ENCODE measurements at places on chromosomes 2 and 18.

GRCh38 chr2:73285159-73285739, 971 bp upstream of the FBXO41 start:
- peak; percentile 7 for DNase-seq

GRCh38 chr2:44909831-44910230, 31.7 kb upstream of the SIX3 start:
- no peak for DNase-seq

DNA sequence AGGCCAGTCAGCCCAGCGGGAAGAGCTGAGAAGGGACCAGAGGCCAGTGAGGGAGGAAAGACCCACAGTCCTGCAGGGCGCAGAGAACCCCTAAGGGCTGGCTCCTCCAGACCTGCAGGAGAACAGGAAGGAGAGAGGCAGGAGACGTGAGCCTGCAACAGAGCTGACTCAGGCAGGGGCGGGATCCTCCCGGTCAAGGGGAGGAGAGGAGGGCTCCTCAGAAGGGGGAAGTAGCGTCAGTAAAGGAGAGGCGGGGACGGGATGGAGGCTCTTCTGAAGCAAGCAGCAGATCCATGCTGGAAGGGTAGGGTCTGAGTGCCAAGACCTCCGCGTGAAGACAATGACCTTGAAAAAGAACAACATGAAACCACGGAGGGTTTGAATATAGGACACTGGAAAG, 50.8 kb downstream of the TRABD2A start:
- no peak for DNase-seq

DNA sequence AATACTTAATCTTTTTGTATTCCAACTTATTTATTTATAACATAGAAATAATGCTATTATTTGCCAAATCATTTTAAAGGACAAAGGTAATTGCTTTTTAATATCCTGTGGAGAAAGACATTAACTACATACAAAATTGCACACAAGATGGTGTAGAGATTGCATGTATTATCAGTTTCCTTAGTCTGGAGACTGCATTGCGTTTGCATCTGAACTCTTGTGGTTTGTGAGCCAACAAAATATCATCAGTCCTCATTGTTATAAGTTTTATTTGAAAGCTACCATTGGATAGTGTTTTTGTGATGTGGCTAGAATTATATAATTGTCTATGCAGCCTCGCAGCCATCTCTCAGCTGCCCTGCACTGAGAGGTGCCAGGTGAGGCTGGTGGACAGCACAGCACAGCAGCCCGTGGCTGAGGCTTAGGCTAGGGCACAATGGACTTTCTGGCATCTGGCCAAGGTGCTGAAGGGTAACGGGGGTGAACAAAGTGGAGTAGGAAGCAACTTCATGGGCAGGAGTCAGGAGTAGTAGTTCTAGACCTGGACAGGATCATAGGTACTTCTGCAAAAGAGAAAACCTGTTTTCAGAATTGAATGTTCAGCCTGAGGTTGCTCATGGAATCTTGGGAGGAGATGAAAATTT, 15.1 kb downstream of the RASGRP3 start:
- DNase-seq, result no peak

- DNase-seq, result peak; percentile 24
Observed at GRCh38 chr2:105072039-105072438, 34.2 kb downstream of the MRPS9 start.

DNA sequence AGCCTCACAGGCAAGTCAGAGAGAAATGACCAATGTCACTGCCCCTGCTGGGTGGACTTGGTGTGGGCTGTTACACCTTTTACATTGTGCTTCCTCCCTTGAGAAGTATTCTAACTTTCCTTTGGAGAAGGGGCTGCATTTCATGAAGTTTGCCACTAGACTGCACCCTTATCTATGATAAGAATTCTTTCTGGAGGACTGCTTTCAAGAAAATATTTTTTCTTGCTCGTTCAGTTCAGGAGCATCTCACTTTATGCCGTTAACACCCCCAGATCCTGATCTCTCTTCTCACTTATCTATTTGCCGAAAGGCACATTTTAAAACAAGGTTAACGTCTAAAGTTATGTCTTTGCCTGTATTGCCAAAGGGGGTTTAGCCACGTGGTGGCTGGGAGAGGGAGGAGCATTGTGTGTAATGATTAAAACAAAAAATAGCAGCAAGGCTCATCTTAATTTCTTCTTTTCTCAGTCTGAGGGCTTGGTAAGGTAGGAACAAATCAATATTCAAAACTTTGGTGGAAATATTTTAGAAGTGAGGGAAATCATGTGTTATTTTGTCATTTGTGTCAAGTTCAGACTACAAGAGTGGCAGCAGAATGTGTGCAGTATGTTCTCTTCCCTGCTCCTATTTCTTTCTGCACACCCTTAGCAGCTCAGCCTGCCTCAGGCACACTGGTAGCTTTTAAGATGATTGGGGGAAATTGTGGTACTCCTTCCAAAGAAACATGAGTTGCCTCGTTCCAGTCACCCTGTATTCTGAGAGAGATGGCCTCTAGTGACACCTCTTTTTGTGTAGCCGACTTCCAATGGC, 1.6 kb upstream of the IGFBP5 start:
- no peak for DNase-seq

GRCh38 chr18:44759925-44760342, 79.2 kb downstream of the SETBP1 start:
- no peak for DNase-seq

DNA sequence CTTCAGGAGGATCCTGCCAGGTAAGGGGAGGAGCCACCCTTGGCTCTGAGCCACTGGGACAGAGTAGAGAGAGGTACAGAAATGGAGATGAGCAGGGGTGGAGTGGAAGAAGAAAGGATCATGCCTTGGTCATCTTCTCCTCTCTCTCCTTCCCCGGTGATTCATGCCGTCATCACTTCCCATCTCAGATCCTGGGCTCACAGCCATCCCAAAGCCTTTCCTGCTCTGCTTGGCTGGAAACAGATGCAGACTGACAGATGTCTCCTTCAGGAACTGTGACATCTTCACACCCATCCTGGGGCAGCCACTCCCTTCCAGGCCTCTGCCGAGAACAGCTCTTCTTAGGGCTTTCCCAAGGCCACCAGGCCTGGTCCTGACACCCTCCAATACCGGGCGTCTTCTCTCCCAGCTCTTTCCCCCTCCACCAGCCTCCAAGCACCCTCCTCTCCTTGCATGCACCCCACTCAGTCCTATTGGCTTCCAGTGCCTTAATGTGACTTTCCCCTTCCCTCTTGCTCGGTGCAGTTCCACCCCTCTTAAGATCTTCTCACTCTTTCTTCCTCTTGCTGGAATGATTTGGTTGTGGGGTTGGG, 58.3 kb upstream of the TNP1 start:
- no peak for DNase-seq

DNA sequence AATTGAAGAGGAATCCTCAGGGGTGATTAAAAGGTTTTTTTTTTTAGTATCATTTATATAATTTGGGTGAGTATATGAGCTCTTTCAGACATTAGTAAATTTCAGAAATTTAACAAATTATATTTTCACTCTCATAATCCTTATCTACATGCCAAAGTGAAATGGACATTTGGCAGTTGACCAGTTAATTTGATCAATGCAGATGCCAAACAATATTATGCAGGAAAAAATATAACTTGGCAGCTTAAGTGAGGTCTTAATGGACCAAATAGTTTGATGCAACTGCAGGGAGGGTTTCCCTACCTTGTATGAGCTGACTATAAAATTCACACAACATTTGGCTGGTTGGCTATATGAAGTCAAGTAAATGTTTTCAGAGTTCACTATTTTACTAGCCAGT, 185.2 kb downstream of the CCDC102B start:
- DNase-seq, result no peak

DNA sequence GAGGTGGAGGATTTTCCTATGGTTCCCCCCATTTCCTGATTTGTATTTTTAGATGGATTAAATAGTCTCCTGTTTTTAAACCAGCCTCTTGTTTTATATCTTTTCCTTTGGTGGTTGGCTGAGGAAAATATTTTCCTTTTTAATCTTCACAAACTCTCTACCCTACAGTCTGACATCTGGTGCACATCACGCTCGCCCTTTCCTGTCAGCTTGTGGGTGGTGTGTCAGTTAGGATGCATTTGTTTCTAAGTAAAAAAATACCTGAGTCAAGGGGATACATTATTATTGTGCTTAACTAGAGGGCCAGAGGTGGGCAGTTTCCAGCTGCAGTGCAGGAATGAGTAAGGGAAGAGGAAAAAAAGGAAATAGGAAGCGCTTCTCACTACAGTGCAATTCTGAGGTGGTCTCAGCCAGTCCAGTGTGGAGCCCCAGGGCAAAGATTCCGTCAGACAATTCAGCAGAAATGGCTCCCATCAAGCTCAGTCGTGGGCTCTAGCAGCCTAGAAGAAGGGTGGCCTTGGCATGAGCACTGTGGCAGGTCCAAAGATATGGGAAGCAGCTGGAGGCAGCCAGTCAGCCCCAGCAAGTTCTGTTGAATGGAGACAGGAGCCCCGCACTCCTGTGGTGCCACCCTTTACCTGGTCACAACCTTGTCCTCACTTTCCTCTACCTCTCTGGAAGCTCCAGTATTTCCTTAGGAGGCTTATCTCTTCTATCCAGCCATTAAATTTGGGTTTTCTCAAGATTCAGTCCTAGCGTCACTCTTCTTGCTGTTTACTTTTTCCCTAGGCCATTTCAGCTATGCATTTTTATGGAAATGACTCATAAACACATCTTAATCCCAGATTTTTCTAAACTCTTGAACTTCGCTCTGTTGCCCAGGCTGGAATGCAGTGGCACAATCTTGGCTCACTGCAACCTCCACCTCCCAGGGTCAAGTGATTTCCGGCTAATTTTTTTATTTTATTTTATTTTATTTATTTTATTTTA, 18.5 kb downstream of the SFTPB start:
- DNase-seq, result no peak

- no peak for DNase-seq
Observed at GRCh38 chr2:231886071-231886681, 40.0 kb downstream of the NPPC start.

- DNase-seq, result no peak
Observed at GRCh38 chr2:191783416-191783815, 63.5 kb downstream of the CAVIN2 start.

GRCh38 chr2:222592176-222592575, 63.7 kb downstream of the FARSB start:
- DNase-seq, result no peak

GRCh38 chr2:1502891-1503304, 89.6 kb downstream of the TPO start:
- DNase-seq, result no peak

GRCh38 chr2:45680351-45680967, 29.0 kb downstream of the PRKCE start:
- DNase-seq, result no peak

DNA sequence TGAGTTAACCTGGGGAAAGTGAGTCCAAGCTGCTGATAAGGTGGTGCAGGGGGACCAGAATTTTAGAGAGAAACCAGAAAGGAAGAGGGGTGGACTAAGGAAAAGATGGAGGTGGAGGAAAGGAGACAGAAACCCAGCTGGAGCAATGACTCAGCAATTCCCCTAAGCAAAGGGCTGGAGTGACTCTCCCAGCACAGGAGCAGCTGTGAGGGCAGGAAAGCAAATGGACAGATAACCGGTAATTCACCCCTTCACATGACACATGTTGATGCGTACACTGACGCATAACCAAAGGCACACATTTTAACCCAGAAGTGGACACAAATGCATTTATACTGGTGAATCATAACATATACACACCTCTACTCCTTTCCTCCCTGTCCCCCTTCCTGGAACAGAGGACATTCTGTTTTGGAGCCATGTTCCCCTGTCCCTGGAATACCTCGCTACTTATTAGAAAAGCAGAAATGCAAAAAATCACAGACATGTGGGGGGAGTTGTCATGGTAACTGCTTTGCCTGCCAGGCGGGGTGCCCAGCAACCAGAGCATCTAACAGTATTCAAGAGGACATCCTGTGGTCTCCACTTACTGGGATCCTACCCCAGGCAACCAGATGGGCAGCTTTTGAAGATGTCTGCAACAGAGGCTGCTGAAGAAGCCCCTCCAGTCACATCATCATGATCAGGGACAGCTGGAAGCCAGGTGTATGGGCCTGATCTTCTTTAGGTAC, 4.7 kb downstream of the CDK5R2 start:
- DNase-seq, result no peak

DNA sequence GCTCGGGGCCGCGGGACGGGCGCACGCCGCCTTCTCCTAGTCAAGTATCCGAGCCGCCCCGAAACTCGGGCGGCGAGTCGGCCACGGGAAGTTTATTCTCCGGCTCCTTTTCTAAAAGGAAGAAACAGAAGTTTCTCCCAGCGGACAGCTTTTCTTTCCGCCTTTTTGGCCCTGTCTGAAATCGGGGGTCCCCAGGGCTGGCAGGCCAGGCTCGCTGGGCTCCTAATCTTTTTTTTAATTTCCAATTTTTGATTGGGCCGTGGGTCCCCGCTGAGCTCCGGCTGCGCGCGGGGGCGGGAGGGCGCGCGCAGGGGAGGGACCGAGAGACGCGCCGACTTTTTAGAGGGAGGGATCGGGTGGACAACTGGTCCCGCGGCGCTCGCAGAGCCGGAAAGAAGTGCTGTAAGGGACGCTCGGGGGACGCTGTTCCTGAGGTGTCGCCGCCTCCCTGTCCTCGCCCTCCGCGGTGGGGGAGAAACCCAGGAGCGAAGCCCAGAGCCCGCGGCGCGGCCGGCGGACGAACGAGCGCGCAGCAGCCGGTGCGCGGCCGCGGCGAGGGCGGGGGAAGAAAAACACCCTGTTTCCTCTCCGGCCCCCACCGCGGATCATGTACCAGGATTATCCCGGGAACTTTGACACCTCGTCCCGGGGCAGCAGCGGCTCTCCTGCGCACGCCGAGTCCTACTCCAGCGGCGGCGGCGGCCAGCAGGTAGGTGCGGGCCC, 617 bp downstream of the FOSL2 start:
- peak; percentile 63 for DNase-seq

DNA sequence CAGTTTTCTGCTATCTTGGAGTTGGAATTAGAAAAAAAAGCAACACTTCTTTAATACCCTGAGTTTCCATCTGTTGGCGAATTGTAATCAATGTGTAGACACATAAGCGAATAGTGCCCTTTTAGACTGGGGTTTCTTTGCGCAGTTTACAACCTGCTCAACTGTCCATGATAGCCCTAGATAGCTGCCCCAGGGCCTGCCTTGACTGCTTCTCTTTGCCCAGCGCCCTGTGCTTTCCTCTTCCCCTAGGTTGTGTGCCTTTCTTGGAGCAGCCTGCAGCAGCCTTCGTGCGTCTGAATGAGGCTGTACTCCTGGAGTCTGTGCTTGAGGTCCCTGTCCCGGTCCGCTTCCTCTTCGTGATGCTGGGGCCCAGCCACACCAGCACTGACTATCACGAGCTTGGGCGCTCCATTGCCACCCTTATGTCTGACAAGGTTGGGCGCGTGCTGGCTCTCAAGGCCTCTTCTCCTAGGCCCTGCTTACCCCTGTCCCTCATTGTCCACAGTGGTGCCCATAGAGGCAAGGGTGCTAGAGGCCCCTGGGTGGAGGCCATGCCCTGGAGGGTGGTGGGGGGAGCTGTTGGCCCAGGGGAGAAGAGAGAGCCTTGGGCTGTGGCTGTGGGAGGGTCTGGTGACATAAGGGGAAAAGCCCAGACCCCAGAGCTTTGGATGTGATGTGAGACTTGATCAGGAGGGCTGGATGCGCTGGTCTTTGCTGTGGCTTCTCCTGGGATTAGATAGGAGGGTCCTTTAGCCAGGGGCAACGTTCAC, 6.9 kb downstream of the SLC4A3 start:
- no peak for DNase-seq

All from effector memory CD8-positive, alpha-beta T cell (primary cell).